ENCODE measurements at places on chromosomes 3 and 15. TPM values are rescaled to one million over a fixed set of nuclear protein-coding genes. Genes with fewer than 3 reads are reported as not detected.
A peak's percentile ranks its signal among the peaks of the same experiment; 100 is the strongest.

GRCh38 chr3:131744765-131745164, 242.0 kb upstream of the MRPL3 start:
- no peak for DNase-seq
- no peak overlapping the region for H3K4me3 ChIP-seq
- H3K27ac ChIP-seq, result no peak overlapping the region
- H3K27me3 ChIP-seq, result no peaks in the 10 kb centered on the region

DNA sequence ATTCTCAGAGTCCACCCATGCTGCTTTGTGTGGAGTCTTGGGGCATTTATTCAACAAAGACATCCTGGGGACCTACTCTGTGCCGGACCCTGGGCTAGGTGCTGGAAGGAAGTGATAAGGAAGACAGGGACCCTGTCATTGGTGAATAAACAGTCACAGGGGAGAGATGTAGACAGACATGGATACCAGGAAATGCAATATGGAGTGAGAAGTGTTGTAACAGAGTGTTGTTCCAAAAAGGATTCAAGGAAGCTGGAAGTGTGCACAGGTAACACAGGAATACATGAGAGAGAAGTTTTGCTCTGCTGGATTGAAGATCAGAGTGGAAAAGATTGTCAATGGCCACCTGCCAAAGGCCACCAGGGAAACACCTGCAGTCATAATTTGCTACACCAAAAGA, 89.0 kb downstream of the PDCD6IP start:
- no peak overlapping the region for H3K4me3 ChIP-seq
- no peaks in the 10 kb centered on the region for H3K27me3 ChIP-seq
- DNase-seq, result no peak
- H3K36me3 ChIP-seq, result no peaks in the 10 kb centered on the region
- no peak overlapping the region for H3K27ac ChIP-seq
- H3K4me1 ChIP-seq, result peaks cover 5% of the 10 kb centered on the region

The LRRC34 gene
- 4.6 TPM for total RNA-seq

The CADPS gene
- 0.29 TPM for total RNA-seq

DNA sequence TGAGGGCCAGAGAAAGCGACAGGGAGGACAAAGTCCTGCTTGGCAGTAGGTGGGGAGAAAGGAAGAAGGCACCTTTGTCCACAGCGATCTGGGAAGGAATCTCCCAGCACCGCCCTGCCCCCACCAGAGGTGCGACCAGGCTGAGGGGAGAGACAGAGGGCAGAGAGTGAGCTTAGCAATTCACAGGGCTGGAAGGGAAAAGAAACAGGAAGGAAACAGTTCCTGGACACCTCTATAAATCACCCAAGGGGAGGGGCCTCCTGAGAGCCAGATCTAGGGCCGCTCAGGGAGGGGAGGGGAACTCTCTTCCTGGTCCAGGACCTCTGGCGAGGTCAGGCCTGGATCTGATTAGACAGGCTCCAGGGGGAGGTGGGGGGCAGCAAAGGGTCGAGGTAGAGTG, 35.4 kb downstream of the RNU5B-1 start:
- H3K27ac ChIP-seq, result no peak overlapping the region
- H3K4me1 ChIP-seq, result no peaks in the 10 kb centered on the region
- DNase-seq, result no peak
- H3K27me3 ChIP-seq, result no peaks in the 10 kb centered on the region

DNA sequence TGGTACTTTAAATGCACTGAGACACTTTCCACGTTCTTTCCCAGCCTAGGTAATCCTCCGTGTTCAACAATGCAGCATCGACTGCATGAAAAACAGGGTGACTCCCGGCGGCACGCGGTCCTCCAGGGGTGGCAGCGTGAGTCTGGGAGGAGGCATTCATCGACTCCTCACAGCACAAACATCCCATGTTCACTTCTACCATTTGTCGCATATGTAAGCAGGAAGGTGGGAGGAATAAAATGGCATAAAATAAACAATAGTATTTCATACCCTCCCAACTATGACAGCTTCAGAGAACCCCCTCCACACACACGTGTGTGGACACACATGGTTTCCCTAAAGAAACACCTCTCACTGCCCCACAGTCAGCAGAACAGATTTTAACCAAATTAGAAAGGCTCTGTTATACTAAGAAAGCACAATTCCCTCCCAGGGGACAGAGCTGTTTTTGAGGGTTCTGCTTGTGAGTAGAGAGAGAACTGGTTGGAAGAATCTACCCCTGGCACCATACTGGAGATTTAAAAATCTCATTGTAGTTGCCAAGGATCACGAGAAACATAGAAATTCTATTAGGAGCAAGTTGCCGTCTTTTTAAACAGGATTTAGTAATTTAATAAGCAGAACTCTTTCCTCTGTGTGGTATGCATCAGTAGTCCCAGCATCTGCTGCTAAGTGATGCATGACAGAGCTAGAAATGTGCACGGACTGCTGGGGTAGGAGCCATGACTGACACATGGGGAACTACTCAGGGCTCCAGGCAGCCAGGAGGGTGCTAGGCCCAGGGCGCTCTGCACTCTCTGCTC, 6.0 kb downstream of the FAM43A start:
- H3K4me1 ChIP-seq, result peaks cover 31% of the 10 kb centered on the region
- DNase-seq, result peak; percentile 56
- H3K36me3 ChIP-seq, result no peaks in the 10 kb centered on the region
- no peak overlapping the region for H3K4me3 ChIP-seq

DNA sequence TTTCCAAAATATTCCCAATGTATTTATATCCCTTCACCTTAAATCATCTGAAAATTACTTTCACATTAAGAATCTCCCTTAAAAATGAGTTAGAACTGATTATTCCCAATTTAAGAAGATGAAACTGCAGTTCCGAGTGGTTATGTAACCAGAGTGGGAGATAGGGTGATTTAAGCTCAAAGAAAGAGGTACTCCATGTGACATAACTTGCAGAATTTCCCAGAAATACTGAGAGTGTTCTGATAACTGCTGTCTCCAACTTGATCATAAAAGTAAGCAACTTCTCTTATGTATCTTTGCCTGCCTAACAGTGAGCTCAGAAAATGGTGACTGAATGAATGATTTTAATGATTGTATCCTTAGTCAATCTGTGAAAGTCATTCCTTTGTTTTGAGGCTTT, 32.3 kb downstream of the ARRDC4 start:
- H3K4me3 ChIP-seq, result no peak overlapping the region
- no peaks in the 10 kb centered on the region for H3K36me3 ChIP-seq
- H3K27ac ChIP-seq, result no peak overlapping the region
- DNase-seq, result no peak
- H3K27me3 ChIP-seq, result no peaks in the 10 kb centered on the region

- H3K4me1 ChIP-seq, result no peaks in the 10 kb centered on the region
- no peaks in the 10 kb centered on the region for H3K36me3 ChIP-seq
- no peak for DNase-seq
- H3K27me3 ChIP-seq, result no peaks in the 10 kb centered on the region
Measured at GRCh38 chr15:98103570-98103969, 143.1 kb downstream of the ARRDC4 start.

GRCh38 chr15:28111543-28111942, 12.4 kb upstream of the OCA2 start:
- no peak overlapping the region for H3K27ac ChIP-seq
- H3K4me1 ChIP-seq, result peaks cover 12% of the 10 kb centered on the region

GRCh38 chr15:100952566-100952965, 33.4 kb downstream of the LRRK1 start:
- no peaks in the 10 kb centered on the region for H3K4me1 ChIP-seq
- H3K4me3 ChIP-seq, result no peak overlapping the region
- no peak overlapping the region for H3K27ac ChIP-seq
- no peaks in the 10 kb centered on the region for H3K36me3 ChIP-seq
- DNase-seq, result no peak

DNA sequence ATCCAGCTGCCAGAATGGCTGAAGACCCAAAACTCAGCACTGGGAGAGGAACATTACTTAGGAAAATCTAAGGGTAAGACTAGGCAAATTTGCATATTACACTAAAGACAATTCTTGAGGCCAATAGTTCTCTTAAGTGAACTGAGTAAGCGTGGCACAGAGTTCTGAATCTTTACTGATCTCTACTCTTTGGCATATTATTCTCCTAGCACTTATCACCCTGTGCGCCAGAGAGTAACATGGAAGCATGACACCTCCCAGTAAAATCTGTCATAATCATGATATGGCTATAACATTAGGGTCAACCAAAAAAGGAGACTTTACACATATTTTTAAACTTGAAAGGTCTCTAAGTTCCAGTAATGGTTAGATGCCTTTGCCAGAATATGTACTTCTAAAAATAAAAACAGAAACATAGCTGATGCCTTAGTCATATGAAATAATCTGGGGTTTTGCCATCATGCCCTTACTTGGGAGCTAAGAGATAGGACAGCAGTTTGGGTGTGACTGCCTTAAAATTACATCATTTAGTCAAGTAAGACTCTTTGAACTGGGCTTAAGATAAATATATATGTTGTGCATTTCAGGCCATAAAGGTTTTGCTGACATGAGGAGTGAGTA, 290.5 kb downstream of the PLCL2 start:
- no peaks in the 10 kb centered on the region for H3K27me3 ChIP-seq
- DNase-seq, result no peak
- H3K36me3 ChIP-seq, result no peaks in the 10 kb centered on the region
- peak overlapping the region; percentile 29 for H3K27ac ChIP-seq

- no peaks in the 10 kb centered on the region for H3K4me1 ChIP-seq
- H3K4me3 ChIP-seq, result no peak overlapping the region
- H3K36me3 ChIP-seq, result no peaks in the 10 kb centered on the region
- no peak for DNase-seq
- H3K27ac ChIP-seq, result peak overlapping the region; percentile 43
- H3K27me3 ChIP-seq, result no peaks in the 10 kb centered on the region
Measured at GRCh38 chr15:23690450-23690852, 3.3 kb upstream of the NDN start.

The CFAP91 gene
- 5.5 TPM for total RNA-seq

- no peak overlapping the region for H3K27ac ChIP-seq
- DNase-seq, result no peak
- H3K4me3 ChIP-seq, result no peak overlapping the region
- no peaks in the 10 kb centered on the region for H3K36me3 ChIP-seq
- no peaks in the 10 kb centered on the region for H3K27me3 ChIP-seq
Measured at GRCh38 chr3:190537146-190537545, 23.3 kb downstream of the IL1RAP start.

GRCh38 chr15:77094397-77095030, 23.6 kb upstream of the TSPAN3 start:
- no peaks in the 10 kb centered on the region for H3K27me3 ChIP-seq
- no peaks in the 10 kb centered on the region for H3K4me1 ChIP-seq
- H3K4me3 ChIP-seq, result no peak overlapping the region
- H3K36me3 ChIP-seq, result no peaks in the 10 kb centered on the region
- H3K27ac ChIP-seq, result no peak overlapping the region

DNA sequence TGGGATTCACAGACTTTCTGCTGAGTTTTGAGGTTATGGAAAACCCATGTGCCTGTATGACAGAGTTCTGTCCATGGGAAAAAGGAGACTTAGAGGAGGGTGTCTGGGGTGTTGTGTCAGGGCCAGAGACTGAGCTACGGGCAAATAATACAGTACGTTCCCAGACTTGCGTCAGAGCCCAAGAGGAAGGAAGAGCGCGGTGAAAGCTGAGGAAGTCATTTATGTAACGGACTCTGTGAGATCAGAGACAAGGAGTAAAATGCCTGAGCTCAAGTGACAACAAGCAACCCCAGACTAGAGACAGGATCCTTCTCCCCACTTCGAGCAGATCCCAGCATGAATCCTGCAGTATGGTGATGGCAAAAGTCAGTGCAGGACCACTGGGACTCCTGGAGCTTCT, 368.6 kb upstream of the MCTP2 start:
- no peaks in the 10 kb centered on the region for H3K27me3 ChIP-seq
- H3K36me3 ChIP-seq, result no peaks in the 10 kb centered on the region
- peak overlapping the region; percentile 81 for H3K27ac ChIP-seq
- no peak for DNase-seq
- H3K4me3 ChIP-seq, result no peak overlapping the region
- no peaks in the 10 kb centered on the region for H3K4me1 ChIP-seq

DNA sequence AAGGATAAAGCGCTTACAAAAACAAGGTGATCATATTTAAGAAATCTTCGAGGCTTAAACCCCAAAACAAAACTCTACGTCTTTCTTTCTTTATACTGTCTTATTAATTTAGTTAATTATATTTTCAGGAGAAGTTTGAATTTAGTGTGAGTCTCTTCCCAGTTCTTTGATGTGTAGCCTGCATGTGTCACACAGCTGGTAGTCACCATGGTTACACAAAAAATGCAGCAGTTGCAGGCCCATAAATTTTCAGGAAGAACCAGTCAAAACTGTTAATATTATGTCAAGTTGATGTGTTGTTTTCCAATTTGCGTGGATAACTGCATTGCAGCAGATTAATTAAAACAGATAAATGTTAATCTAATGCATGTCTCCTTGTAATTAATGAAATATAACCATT, 10.4 kb downstream of the CLSTN2 start:
- no peaks in the 10 kb centered on the region for H3K4me1 ChIP-seq
- H3K4me3 ChIP-seq, result no peak overlapping the region
- no peak for DNase-seq
- H3K27ac ChIP-seq, result no peak overlapping the region

- peaks cover 36% of the 10 kb centered on the region for H3K36me3 ChIP-seq
- no peak for DNase-seq
- H3K27me3 ChIP-seq, result no peaks in the 10 kb centered on the region
- no peak overlapping the region for H3K4me3 ChIP-seq
- H3K4me1 ChIP-seq, result no peaks in the 10 kb centered on the region
Measured at GRCh38 chr3:15726881-15727280, 70.9 kb downstream of the ANKRD28 start.

- DNase-seq, result no peak
- peaks cover 9% of the 10 kb centered on the region for H3K4me1 ChIP-seq
- no peaks in the 10 kb centered on the region for H3K36me3 ChIP-seq
Measured at GRCh38 chr3:46423588-46423987, 16.5 kb downstream of the CCRL2 start.

The NAA50 gene
- 187 TPM for total RNA-seq

DNA sequence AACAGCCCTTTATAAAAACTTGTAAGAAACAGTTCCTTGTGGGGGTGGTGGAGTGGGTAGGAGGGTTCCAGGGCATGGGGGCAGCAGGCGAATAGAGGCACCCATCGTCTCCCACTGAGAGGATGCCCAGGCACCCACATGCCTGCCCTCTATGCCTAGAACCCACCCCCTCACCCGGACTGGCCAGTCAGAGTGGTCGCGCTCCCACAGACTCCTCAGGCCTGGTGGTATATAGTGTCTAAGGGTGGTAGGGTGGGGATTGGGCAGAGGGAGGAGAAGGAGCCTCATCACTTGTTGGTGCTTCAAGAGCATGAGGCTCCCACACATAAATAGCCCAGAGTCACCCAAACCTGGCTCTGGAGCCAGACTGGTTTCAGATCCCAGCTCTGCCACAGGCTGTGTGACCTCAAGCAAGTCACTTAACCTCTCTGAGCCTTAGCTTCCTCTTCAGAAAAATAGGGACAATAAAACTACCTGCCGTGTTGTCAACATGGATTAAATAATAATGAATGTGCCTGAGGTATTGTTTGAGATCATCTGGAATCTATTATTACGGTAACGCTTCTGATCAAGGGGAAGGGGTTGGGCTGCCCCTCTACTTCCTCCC, 262.1 kb downstream of the UACA start:
- H3K27me3 ChIP-seq, result no peaks in the 10 kb centered on the region
- no peak for DNase-seq
- H3K36me3 ChIP-seq, result no peaks in the 10 kb centered on the region
- H3K4me3 ChIP-seq, result no peak overlapping the region

The SENP2 gene
- total RNA-seq, result 32.2 TPM

GRCh38 chr3:48430708-48431101, 819 bp upstream of the PLXNB1 start:
- no peak for DNase-seq
- H3K4me1 ChIP-seq, result peaks cover 49% of the 10 kb centered on the region
- no peaks in the 10 kb centered on the region for H3K36me3 ChIP-seq
- no peak overlapping the region for H3K4me3 ChIP-seq
- peak overlapping the region; percentile 95 for H3K27ac ChIP-seq

- no peak overlapping the region for H3K27ac ChIP-seq
- no peaks in the 10 kb centered on the region for H3K27me3 ChIP-seq
Measured at GRCh38 chr3:98962951-98963350, 61.5 kb upstream of the DCBLD2 start.

Data from upper lobe of left lung (tissue), 6 donors.